Calu3 (cell line): ENCODE measurements at places on chromosomes 13 and 19.

GRCh38 chr13:107835339-107836018 lies 379.9 kb downstream of the LIG4 start:
- H3K27me3 ChIP-seq, result no peaks in the 10 kb centered on the region
- peak overlapping the region; percentile 72 for H3K27ac ChIP-seq
- peaks cover 10% of the 10 kb centered on the region for H3K4me1 ChIP-seq
- no peaks in the 10 kb centered on the region for H3K36me3 ChIP-seq
- peak; percentile 26 for DNase-seq
- peak overlapping the region; percentile 60 for H3K4me3 ChIP-seq

DNA sequence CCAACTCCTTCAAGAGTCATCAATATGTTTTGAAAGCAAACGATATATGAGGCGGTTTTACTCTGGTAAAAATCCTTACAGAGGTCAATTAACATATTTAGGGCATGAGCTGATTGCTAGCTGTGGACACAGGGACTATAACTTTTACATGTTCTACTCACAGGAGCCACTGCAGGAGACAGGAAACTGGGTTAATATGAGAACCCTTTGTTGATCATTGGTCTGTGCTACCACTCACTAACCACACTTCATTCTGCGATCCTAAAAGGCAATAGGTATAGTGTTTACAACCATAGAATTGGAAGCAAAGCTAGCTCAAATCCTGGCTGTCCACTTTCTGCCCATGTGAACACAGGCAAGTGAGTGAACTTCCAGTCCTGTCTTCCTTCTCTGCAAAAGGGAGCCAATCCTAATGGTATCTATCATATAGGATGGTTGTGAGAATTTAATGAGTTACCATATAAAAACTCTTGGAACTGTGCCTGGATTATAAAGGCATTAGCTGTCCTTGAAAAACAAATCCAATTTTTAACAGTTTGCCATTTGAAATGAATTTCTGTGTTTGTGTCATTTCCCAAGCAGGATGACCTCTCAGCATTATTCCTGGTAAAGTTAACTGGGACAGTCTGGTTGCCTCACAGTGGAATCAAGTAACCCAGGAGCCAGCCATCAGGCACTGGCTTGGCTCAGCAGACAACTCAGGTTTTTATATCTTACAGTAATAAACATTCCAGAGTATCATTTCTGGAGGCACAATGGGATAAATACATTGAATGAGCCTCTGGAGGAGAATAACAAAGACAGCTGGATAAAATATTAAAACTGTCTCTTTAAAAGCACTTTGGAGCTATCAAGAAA lies 29.8 kb upstream of the RAP2A start:
- no peak overlapping the region for H3K27ac ChIP-seq
- no peaks in the 10 kb centered on the region for H3K4me1 ChIP-seq
- H3K4me3 ChIP-seq, result no peak overlapping the region
- no peak for DNase-seq
- H3K36me3 ChIP-seq, result no peaks in the 10 kb centered on the region
- no peaks in the 10 kb centered on the region for H3K27me3 ChIP-seq

GRCh38 chr19:14495672-14496028 lies 277 bp downstream of the GIPC1 start:
- H3K27ac ChIP-seq, result peak overlapping the region; percentile 89
- peaks cover 58% of the 10 kb centered on the region for H3K36me3 ChIP-seq
- peaks cover 19% of the 10 kb centered on the region for H3K4me1 ChIP-seq
- H3K4me3 ChIP-seq, result peak overlapping the region; percentile 73
- DNase-seq, result no peak
- no peaks in the 10 kb centered on the region for H3K27me3 ChIP-seq

DNA sequence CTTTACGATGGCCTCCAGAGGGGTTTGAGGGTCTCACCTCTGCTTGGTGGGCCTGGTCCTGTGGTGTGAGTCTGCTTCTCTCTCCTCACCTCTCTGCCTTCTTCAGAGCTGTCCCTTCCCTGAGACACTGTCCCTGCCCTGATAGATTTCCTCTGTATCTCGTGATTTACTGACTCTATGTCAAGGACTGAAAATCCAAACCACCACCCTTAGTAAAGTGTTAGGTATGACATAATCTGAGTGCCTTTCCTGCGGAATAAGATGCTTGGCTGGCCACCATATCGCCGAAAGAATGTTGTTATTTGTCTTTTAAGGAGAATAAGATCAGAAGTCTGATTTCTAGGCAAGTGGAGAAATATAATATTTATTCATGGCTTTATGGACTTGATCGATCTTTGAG lies 7.2 kb downstream of the SLC25A15 start:
- H3K4me1 ChIP-seq, result no peaks in the 10 kb centered on the region
- H3K4me3 ChIP-seq, result no peak overlapping the region
- no peaks in the 10 kb centered on the region for H3K27me3 ChIP-seq
- no peak for DNase-seq
- no peak overlapping the region for H3K27ac ChIP-seq

DNA sequence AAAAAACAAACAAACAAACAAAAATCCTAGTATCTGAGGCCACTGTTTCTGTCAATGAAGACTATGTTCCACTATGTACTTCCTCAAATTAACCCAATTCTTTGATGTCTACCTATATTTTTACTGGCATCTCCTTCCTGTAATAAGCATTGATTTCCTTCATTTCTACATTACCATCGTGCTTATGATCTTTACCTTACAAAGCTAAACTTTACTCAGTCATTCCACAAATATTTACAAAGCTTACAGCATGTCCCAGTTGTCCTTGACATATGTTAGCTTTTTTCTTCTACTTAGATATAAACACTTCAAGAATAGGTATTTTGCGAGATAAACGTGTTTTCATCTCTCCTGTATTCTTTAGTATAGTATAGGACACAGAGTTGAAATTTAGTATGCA lies 1090.9 kb downstream of the PCDH9 start:
- H3K4me1 ChIP-seq, result no peaks in the 10 kb centered on the region
- H3K27me3 ChIP-seq, result no peaks in the 10 kb centered on the region
- no peak for DNase-seq
- H3K4me3 ChIP-seq, result no peak overlapping the region
- no peak overlapping the region for H3K27ac ChIP-seq

DNA sequence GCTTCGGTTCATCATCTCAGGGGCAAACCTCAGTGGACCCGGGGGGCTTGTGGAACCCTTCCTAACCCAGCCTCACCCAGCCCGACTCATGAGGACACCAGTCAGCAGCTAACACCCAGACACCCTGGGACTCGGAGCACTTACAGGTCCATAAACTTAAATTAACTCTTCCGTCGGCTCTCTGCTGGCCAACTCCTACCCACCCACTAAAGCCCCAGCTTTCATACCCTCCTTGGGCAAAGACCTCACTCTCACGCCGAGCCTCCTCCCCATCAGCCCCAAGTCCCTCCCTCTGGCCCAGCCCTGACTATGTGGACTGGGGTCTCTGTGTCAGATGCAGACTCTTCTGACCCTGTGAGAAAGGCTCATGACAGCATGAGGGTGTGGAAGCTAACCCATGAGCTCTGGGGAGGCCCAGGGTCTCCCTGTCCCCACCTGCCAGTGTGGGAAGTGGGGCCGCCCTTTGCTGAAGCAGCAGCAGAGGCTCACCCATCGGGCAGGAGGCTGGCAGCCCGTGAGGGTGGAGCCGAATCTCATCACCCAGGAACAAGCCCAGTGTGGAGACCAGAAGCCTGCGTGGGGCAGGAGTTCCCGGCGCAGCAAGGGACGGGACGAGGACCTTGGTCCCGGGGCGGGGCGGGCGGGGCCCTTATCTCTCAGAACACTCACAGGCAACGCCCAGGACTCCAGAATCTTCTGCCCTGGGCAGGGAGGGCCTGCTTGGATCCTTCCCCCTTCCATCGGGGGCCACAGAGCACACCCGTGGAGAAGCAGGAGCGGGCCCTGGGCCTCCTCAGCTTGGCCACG lies 19.8 kb downstream of the TCF3 start:
- no peaks in the 10 kb centered on the region for H3K4me1 ChIP-seq
- H3K4me3 ChIP-seq, result no peak overlapping the region
- no peak for DNase-seq
- H3K27me3 ChIP-seq, result no peaks in the 10 kb centered on the region
- H3K27ac ChIP-seq, result no peak overlapping the region
- peaks cover 35% of the 10 kb centered on the region for H3K36me3 ChIP-seq
